ENCODE measurements at places on chromosomes 16 and 17. TPM values are rescaled to one million over a fixed set of nuclear protein-coding genes. Genes with fewer than 3 reads are reported as not detected.

XAF1 gene
- 31.4 TPM for total RNA-seq

MYH11 gene
- total RNA-seq = 3.9 TPM

ATXN2L gene
- 40.5 TPM for total RNA-seq

DYNLRB2 gene
- 0.64 TPM for total RNA-seq

PDILT gene
- not detected for total RNA-seq

B4GALNT2 gene
- total RNA-seq = not detected

TBC1D3C gene
- total RNA-seq = not detected

CNTNAP4 gene
- not detected for total RNA-seq

GRCh38 chr17:28405632-28406472 lies at the start of gene SLC46A1:
TSS of gene SLC46A1 (minus strand) at chr17:28406212. CDS start at chr17:28406114, 98 bp downstream.
- peak; percentile 79 for DNase-seq

- DNase-seq = no peak
Measured at GRCh38 chr17:55202896-55203295, 61.9 kb upstream of the HLF start.

- DNase-seq = no peak
Measured at GRCh38 chr17:61362396-61362795, 37.2 kb upstream of the TBX2 start.

DNA sequence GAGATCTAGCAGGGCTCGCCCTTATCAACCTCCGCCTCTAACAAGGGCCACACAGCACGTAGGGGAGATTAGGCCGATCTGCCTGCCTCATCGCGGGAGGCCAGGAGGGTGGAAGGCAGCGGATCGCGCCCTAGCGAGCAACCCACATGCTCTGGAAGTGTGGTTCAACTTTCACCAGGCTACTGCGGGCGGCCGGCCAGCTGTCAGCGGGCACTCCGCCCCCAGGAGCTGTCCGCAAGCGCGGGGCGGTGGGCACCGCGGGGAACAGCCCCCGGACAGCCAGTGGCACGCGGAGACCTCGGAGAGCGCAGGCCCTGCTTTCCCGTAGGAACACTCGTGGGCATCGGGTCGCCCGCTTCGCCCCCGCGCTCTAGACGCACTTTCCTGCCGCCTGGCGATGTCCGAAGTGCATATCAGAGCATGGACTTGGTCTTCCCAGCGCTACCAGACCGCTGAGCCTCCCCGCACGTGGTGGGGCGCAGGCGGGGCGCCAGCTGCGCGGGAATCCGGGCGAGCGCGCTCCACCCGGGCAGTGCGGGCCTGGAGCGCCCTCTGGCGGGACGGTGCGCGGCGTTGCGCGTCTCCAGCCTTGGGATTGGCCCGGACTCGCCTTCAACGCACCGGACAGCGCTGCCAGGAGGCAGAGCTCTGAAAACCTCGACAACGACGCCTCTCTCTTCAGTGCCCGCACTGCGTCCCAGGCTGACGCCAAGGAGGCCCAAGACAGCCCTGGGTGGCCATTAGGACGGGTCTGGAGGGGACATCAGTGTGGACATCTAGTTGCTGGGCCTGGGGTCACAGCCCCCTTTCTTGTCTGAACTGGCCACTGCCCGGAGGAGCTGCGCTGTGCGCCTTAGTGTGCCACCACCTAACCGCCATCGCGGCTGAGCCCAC lies 3.6 kb upstream of the ZNHIT3 start:
- peak; percentile 84 for DNase-seq

DNA sequence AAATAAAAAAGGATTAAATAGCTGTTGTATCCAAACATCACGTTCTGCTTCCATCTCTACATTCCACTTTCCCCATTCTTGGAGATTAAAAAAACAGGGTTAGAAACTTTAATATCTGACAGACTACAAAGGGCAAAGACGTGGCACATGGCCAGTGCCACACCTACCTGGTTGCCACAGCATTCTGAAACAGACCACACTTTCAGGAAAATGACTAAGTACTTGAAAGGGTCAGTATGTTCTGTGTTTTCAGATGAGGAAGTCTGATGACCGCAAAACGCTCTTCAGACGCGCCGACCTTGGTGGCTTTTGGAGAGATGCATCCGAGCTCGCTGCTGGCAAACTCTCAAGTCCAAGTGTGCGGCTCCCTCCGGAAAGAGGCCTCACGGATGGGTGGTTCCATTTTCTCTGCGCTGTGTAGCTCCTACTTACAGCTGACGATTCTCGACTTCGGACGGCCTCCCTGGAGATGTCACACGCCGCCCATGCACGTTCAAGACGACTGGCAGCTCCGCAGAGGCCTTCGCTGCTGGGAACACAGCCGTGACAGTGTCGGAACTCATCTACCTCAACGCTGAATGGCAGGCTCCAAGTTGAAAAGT lies 15.5 kb downstream of the MAP1LC3B start:
- peak; percentile 55 for DNase-seq

DNA sequence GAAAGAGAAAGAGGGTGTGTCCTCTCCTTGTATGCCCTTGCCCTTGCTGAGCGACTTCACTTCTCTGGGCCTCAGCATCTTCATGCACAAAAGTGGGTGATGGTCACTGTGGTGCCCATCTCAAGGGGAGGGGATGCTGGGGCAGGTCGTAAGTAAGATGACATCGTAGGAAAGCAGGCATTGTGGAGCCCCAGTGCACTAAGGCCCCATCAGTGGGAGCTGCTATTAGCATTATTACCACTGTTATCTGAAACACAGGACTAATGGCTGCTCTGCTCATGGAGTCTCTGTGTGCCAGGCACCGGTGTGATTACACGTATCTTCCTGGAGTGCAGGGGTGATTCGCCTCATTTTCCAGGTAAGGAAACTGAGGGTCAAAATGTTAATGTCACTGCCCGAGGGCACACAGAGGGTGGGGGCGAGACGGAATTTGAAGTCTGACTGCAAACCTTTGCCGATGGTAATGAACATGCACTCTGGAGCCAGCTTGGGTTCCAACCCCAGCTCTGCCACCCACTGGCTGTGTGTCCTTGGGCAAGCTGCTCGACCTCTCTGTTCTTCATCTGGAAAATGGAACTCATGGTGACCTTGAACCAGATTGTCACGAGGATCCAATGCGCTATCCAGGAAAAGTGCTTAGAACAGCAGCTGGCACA lies 63.2 kb upstream of the GSE1 start:
- DNase-seq = no peak

GRCh38 chr16:84827131-84827574 lies 7.4 kb downstream of the CRISPLD2 start:
- DNase-seq = no peak

DNA sequence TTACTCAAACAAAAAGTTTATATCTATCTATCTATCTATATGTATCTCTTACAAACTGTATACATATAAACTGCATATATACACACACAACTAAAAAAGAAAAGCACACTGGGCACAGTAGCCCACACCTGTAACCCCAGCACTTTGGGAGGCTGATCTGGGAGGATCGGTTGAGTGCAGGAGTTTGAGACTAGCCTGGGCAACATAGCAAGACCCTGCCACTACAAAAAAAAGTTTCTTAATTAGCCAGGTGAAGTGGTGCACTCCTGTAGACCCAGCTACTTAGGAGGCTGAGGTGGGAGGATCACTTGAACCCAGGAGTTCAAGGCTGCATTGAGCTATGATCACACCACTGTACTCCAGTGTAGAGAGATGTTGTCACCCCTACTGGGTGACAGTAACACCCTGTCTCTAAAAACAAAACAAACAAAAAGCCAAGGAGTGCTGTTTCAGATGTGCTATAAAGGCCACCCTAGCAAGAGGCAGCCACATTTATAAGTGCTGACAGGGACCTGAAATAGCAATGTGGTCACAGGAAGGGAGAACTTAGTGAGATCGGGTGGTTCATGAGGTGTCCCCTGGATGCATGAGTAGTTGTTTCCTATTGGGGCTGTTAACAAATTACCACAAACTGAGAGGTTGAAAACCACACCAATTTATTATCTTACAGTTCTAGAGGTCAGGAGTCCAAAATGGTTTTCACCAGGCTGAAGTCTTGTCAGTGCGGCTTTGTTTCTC lies 4.8 kb downstream of the CD2BP2 start:
- DNase-seq = no peak

DNA sequence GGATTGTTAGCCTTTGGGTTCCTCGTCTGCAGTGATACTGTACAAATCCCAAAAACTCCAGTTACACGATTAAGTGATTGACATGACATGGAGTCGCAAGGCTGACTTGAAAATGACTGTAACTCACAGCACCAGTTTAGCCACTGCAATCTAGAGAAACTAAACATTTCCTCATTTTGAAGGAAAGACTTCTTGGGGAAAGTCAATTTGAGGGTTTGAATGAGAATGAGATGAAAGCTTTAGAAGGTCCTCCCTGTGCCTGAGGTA lies 4.8 kb downstream of the BANP start:
- no peak for DNase-seq

DNA sequence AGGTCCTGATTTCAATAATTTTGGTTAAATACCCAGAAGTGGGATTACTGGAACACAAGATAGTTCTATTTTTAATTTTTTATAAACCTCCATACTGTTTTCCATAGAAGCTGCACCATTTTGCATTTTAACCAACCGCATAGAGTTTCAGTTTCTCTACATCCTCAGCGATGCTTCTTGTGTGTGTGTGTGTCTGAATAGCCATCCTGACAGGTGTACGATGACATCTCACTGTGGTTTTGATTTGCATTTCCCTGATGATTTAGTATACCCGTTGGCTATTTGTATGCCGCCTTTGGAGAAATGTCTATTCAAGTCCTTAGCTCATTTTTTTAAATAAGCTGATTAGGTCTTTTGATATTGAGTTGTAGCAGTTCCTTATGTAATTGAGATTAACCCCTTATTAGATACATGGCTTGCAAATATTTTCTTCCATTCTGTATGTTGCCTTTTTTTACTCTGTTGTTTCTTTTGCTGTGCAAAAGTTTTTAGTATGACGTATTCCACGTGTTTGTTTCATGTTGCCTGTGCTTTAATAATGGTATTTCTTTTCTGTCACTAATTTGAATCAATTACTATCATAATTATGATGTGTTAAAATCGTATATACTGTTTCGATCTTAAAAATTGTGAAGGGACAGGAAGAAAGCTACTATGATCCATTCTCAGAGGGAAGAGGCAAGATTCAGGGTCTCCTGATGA lies 227.2 kb upstream of the MON1B start:
- DNase-seq = no peak

DNA sequence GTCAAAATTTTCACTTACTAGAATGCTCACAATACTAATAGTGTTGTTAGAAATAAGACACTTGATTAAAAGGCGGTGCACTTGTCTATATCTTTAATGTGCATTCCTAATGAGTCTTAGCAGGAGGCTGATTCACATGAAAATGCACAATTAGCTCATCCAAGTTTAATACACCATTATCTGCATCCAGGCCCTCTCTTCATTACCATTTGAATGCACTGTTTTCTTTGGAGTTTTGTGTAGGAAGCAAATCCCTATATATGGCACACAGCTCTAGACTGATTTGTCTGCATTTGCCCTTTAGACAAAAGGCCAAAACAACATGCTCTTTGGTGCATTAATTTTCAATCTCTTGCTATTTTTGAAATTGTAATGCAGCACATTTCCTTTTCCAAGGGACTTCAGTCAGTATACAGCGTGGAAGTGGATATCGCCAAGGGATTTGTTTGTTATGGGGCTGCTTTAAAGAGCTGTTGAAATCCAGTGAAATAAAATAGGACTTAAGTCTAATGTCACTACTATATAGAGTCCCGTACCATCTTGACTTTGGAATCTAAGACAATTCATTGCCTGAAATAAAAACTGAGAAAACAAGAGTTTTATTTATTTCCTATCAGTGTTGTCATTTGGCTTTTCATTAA lies 257.6 kb upstream of the CPHXL start:
- DNase-seq = no peak

DNA sequence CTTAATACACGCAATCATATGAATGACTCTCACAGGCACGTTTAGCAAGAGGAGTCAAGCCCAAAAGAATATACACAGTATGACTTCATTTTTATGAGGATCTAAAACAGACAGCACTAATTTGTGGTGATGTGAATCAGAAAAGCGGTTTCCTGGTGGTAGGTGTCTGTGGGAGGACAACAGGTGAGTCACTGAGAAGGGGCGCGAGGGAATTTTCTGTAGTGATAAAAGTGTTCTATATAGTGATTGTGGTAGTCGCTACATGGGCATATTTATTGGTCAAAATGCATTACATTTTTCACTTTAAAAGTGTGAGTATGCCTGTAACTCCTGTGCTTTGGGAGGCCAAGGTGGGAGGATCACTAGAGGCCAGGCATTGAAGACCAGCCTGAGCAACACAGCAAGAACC lies 7.6 kb upstream of the TNRC6A start:
- DNase-seq = no peak

- DNase-seq = no peak
Measured at GRCh38 chr17:51653878-51654277, 393.5 kb downstream of the UTP18 start.

DNA sequence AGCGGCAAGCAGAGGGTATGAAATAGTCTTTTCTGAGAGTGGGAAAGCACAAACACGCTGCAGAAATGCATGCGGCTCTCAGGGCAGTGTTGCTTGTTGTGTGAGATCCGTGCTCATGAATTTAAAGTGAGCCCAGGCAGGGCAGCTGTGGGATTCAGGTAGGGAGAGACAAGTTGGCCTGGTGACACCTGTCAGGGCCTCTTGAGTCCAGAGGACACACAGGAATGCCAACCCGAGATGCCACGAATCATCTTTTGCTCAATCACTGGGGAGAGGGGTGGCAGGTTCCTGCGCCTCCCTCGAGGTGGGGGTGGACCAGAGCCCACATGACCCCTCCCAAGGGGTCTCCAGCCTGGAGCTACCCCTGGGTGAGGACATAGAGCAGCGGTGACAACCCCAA lies 211.9 kb downstream of the GSG1L start:
- DNase-seq = no peak

GRCh38 chr17:55212880-55213279 lies 51.9 kb upstream of the HLF start:
- DNase-seq = no peak
